Lower lobe of right lung (tissue), 2 donors: ENCODE measurements at places on chromosomes 16 and 17. TPM values are rescaled to one million over a fixed set of nuclear protein-coding genes. Genes with fewer than 3 reads are reported as not detected.

KRT222 gene
- total RNA-seq: 1.3 TPM

RNF222 gene
- not detected for total RNA-seq

HLF gene
- 29.4 TPM for total RNA-seq

KCNJ12 gene
- total RNA-seq: 1.9 TPM

ETV4 gene
- total RNA-seq: 2.2 TPM

LRRC59 gene
- 55.5 TPM for total RNA-seq

FOXJ1 gene
- 21.5 TPM for total RNA-seq
